AG09309 (cell line): ENCODE measurements at places on chromosomes 2 and 18.

GRCh38 chr18:47316924-47317323, 65.5 kb upstream of the SKOR2 start:
- DNase-seq: no peak

DNA sequence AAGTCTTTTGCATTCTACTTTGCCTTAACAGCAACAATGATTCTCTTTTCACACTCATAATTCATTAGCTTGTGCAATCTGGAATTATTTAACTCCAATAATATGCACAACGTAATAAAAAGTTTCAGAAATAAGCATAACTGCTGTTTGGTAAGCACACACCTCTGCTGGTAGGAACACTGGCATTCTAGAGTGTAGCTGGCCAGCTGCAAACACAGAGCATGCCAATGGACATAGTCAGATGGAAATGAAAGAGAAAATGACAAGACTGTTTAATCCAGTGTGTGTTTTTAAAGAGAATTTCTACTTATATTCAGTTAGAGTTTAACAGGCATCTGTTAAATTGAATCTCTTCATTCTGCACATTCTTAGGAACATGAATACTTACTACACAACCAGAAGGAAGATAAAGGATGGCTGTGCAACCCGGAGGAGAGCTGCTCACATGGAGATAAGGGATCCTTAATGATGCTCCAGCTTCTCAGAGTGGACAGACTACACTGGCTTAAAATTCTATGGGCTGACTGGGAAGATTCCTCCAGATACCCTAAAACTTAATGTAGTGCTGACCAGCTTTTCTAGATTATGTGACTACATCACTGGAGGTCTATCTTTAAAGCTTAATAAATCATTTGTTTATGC, 94.6 kb upstream of the CHAC2 start:
- no peak for DNase-seq

DNA sequence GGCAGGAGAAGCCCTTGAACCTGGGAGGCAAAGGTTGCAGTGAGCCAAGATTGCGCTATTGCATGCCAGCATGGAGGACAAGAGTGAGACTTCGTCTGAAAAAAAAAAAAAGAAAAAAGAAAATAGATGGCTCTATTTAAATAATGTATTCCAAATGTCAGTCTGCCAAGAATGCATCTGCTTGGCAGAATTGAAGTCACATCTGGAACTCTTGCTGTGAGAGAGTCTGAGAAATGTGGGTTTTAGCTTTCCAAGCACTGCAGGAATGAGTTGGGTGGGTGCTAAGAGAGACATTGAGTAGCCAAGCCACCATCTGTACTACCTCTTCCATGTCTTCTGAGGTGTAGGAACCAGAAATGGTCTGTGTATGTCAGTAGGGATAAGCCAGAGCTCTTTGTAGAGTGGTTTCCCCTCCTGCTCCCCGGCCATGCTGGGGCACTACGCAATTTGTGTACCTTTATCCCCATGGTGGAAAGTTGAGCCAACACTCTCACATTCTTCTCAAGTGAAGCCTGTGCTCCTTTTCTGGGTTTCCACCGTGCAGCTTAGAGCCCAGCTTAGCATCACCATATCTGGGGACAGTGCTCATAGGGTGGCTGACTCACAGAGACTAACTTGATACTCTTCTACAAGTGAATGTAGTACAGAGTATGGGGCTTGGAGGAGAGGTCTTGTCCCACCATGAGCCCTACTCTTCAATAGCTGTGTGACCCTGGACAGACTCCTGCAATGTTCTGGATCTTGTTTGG, 25.3 kb downstream of the IL1F10 start:
- no peak for DNase-seq

GRCh38 chr2:85259101-85259590, 68.6 kb downstream of the TGOLN2 start:
- DNase-seq: peak; percentile 76

DNA sequence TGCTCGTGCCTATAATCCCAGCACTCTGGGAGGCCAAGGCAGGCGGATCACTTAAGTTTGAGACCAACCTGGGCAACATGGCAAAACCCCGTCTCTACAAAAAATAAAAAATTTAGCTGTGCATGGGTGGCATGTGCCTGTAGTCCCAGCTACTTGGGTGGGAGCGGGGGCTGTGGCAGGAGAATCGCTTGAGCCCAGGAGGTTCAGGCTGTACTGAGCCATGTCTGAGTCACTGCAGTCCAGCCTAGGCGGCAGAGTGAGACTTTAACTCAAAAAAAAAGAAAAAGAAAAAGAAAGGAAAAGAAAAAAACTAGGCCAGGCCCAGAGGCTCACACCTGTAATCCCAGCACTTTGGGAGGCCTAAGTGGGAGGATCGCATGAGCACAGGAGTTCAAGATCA, 30.8 kb downstream of the TWSG1 start:
- no peak for DNase-seq

DNA sequence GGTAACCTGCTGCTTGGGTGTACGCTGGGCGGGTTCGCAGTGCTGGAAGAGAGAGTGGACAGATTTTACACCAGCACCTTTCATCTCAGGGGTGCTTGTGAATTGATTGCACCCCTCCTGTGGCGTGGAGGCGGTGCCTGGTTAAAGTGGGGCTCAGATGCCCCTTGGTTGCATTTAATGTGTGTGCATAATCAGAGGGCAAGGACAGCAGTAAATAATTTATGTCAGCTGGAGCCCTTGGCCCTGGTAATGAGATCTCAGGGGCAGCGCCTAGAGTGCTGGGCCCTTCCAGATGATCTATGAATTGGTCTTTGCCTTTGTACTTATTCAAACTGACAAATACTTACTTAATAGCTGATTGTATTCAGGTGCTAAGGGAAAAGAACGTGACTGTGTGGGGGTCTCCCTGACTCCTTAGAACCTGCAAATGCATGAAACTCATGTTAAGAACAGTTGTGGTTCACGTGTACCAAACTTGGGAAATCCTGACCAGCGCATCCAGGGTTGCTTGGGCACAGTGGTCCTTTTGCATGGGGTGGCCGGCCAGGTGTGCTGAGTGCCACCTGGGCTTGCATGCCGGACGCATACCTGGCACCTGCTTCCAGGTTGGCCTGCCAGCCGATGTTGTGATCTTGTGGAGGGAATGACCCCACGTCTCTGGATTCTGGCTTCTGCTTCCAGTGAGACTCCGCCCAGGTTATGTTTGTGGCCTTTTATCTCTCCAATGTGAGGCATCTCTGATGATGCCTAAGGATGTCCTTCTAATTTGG, 118.5 kb downstream of the AGAP1 start:
- no peak for DNase-seq

DNA sequence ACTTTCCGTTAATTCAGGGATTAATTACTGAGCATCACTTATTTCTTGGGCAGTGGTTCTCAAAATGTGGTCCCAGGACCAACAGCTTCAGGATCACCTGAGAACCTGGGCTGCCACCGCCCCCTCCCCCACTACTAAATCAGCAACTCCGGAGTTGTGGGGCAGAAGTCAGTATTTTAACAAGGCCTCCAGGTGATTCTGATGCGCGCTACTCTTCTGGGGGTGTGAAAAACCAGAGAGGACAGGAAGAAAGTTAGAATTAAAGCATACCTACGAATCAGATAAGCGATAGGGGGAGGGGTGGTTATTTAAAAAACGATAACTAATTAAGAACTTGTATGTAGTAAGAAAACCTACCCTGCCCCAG, 319 bp downstream of the ZSCAN30 start:
- no peak for DNase-seq

- no peak for DNase-seq
Measured at GRCh38 chr2:73072129-73072395, 550 bp upstream of the SFXN5 start.

DNA sequence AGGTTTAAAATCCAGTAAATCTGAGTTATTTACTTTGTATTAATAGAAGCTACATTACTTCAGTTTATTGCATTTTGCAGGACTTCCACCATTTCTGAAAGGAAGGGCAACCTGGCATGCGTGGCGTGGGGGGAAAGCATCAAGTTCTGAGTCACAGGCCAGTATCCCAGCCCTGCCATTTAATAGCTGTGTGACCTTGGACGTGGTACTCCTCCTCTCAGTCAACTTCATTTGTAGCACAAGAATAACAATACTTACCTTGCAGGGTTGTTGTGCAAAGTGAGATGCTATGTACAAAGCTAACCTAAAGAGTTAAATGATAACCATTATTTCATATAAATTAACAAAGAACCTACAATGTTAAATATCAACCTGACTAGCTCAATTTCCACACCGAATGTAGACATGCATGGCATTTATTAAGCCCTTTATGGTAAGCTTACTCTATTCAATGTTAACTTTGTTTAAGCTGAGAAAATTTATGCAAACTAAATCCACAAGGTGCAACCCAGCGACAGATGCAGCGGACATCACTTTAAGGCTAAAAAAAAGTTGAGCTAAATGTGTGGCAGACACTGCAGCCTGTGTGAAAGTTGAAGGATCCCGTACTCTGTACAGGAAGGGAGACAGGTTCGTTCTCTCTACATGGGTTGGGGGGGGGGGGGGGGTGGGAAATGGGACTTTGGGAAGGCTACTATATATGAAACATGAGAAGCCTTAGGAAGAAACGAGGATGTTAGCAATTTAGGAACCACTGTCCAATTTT, 17.2 kb upstream of the STPG4 start:
- no peak for DNase-seq

- no peak for DNase-seq
Measured at GRCh38 chr2:144632809-144633208, 112.9 kb upstream of the ZEB2 start.

DNA sequence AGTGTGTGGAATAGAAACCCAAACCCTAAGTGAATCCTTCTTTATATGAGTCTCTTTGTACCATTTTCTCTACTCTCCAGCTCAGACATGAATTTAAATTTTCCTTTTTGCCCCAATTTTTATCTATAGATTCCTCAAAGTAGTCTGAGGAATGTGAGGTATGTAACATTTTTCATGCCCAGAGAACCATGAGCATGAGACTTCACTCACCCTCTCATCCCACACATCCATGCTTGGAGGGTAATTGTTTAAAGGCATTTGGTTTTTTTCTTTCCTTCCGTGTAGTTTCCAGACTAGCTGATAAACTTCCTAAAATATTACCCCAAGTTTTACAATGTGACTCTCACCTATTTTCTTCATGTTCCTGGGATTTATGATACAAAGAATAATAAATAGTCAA, 2056.8 kb upstream of the CELF4 start:
- no peak for DNase-seq

- peak; percentile 63 for DNase-seq
Measured at GRCh38 chr2:66874411-66874810, 439.5 kb downstream of the MEIS1 start.

DNA sequence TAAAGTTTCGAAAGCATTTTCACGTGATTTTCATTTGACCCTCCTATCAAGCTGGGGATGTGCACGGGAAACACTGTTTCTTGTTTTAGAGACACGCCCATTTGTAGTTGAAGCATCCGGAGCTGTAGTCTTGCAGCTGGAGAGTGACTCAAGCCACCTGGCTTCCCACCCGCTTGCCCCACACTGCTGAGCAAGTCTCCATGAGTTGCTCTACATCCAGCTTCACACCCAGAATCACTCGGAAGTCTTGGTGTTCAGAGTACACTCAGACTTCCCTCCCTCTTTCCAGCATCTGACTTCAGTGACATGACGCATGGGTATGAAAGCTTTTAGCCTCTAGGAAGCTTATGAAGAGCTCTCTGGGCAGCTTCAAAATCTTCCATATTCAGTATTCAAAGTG, 262.4 kb downstream of the NBAS start:
- no peak for DNase-seq

GRCh38 chr2:126880817-126881216, 17.9 kb upstream of the TEX51 start:
- DNase-seq: no peak

- no peak for DNase-seq
Measured at GRCh38 chr18:3495691-3496430, 45.9 kb downstream of the TGIF1 start.

DNA sequence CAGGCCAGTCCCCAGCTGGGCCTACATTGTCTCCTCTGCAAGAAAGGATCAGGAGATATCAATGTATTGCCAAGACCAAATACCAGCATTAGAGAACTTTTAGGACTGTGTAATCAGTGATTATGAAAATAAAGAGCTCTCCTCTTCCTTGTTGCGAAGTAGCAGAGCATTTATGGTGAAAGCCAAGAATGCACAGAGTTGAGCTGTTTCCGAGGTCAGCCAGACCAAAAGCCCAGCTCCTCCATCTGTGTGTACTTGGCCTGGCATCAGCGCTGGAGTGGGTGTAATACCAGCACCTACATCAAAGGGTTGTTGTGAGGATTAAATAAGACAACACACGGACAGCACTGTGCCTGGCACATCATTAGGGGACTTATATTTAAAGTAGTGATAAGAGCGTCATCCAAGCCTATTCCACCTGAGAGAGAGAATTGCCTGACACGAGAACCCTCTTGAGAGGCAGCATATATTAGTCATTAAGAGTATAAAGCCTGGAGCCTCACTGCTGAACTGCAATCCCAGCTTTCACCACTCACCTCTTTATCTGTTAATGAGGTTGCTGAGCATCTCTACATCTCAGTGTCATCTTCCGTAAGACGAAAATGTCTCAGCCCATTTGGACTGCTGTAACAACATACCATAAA, 7.4 kb upstream of the SLC16A14 start:
- no peak for DNase-seq

- DNase-seq: no peak
Measured at GRCh38 chr2:120132691-120133090, 90.5 kb downstream of the TMEM185B start.

- DNase-seq: no peak
Measured at GRCh38 chr18:47436871-47437270, 185.4 kb upstream of the SKOR2 start.

DNA sequence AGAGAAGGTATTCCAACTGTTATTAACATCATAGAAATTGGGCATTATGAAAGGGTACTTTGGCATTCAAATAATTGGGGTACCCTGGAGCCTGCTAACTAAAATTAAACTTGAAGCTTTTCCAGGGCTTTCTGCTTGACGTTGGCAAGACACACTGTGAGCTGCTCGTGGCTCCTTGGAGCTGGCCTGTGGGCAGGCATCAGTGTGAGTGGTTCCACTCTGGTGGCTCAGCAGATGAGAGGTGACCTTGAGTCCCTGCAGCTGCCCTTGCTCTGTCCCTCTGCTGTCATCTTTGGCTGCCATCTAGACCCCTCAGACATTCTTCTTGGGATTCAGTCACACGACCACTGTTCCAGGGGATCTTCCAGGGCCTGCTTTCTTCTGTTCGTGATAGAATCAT, 6.7 kb downstream of the CNNM3 start:
- no peak for DNase-seq

GRCh38 chr2:158970241-158970751, 1.9 kb downstream of the TANC1 start:
- no peak for DNase-seq

- no peak for DNase-seq
Measured at GRCh38 chr2:60794271-60794863, 38.3 kb downstream of the PAPOLG start.

- DNase-seq: no peak
Measured at GRCh38 chr18:13606604-13607254, 119.6 kb downstream of the FAM210A start.
